CD4-positive, alpha-beta memory T cell (primary cell): ENCODE measurements at places on chromosomes 5 and 9.

DNA sequence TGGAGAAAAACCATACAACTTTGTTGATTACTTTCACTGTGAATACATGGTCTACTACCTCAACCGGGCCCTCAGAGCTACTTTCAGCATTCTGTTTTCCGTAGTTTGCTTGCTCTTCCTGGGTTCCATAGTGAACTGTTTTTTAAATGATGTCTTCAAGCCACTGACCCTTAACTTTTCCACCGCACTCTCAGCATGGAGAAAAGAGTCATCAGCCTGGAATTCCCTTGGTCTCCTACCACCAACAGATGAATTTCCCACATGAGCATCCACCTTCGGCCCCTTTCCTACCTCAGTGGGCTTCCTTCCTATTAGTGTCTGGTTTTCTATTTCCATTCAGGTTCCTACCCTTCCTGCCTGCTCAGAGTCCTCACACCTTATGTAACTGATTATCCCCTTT is 135.9 kb upstream of the ADAMTSL1 start:
- DNase-seq, result no peak

DNA sequence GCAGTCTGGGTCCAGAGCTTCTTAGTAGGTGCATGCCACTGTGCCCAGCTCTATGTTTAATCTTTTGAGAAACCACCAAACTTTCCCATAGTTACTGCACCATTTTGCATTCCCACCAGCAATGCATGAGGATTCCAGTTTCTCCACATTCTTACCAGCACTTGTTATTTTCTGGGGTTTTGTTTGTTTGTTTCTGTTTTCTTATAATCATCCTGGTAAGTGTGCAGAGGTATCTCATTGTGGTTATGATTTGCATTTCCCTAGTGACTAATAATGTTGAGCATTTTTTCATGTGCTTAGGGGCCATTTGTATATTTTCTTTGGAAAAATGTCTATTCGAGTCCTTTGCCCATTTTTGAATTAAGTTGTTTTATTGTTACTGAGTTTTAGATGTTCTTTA is 11.4 kb downstream of the FOXE1 start:
- no peak for DNase-seq

- DNase-seq, result no peak
Observed at GRCh38 chr9:88536023-88536324, 996 bp downstream of the NXNL2 start.

GRCh38 chr9:89364666-89365531 is 46.6 kb downstream of the SECISBP2 start:
- no peak for DNase-seq
